ENCODE measurements at places on chromosomes 11 and 22. TPM values are rescaled to one million over a fixed set of nuclear protein-coding genes. Genes with fewer than 3 reads are reported as not detected.

MYO7A gene
- under 0.01 TPM for total RNA-seq

GRCh38 chr11:37532271-37532670, 934.2 kb upstream of the RAG2 start:
- no peak overlapping the region for H3K4me3 ChIP-seq
- H3K27ac ChIP-seq: no peak overlapping the region
- H3K4me1 ChIP-seq: no peaks in the 10 kb centered on the region
- H3K27me3 ChIP-seq: no peaks in the 10 kb centered on the region
- no peaks in the 10 kb centered on the region for H3K36me3 ChIP-seq

DNA sequence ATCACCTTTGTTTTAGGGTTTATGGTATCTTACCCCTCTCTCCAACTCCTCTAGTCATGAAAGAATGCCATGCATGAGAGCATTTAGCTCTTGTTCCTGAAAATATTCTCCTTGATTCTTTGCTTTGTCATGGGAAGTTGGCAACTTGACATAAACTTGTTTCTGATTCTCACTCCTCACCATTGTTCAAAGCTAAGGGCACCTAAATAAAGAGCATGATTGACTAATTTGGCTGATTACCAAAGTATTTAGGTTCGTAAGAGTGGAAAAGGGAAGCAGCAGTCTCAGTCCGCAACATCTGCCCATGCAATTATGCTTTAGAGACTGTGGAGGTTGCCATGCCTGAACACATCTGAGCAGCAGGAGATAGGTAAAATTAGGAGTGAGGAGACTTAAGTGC, 26.4 kb downstream of the OR52K1 start:
- H3K27me3 ChIP-seq: no peaks in the 10 kb centered on the region
- no peak overlapping the region for H3K27ac ChIP-seq
- no peak for DNase-seq
- no peak overlapping the region for H3K4me3 ChIP-seq

TSPO gene
- total RNA-seq: 297 TPM

SHANK2 gene
- total RNA-seq: 3.5 TPM

JHY gene
- total RNA-seq: 12.7 TPM

DNA sequence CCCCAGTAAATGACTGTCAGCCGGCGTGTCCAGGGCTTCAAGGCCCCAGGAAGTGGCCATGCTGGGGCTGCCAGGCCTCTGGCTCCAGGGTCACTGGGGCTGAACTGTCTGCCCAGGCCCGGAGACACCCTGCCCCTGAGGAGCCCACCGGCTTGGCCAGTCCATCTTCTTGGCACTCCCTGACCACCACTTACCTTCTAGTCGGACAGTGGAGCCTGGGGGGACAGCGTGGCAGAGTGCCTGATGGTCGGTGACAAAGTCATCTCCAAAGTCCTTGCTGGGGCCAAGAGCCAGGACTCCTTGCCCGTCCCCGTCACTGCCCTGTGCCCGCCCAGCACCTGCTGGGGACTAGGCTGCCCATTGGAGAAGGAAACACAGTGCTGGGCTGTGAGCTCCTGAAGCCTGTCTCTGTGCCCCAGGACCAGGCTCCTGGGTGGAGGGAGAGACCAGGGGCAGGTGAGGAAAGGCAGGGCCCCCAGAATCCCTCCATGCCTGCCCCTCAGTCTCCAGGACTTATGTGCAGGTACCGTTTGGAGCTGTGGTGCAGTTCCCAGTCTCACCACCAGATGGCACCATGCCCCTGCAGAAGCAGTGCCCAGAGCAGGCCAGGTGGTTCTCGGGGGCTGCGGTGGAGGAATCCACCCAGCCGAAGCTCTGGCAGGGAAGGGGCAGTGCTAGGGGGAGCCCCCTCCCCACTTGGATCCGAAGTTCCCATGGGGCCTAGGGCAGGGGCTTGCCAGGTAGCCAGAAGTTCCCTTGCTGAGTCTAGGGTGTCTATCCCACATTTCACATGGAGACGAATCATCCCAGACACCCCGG, 6.0 kb upstream of the CCDC188 start:
- peak; percentile 97 for DNase-seq
- H3K36me3 ChIP-seq: no peaks in the 10 kb centered on the region
- H3K4me1 ChIP-seq: peaks cover 3% of the 10 kb centered on the region
- H3K4me3 ChIP-seq: no peak overlapping the region
- H3K27me3 ChIP-seq: no peaks in the 10 kb centered on the region

DNA sequence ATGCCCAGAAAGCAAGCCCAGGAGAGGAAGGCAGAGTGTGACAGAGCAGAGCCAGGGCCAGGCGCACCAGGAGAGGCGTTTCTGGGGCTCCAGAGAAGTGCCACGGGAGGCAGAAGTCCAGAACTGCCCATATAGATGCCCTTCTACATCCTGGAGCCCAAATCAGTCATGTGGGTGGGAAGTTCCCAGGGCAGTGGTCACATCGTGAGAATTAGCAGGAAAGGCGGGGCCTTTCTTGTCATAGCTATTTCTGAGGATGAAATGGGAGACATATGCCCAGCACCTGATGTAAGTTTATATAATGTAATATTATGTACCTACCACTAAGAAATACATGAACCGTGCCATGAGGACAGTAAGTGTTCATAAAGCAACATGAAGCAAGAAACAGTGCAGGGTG, 13.1 kb downstream of the ZDHHC24 start:
- H3K36me3 ChIP-seq: peaks cover 7% of the 10 kb centered on the region
- H3K27me3 ChIP-seq: no peaks in the 10 kb centered on the region
- no peaks in the 10 kb centered on the region for H3K4me1 ChIP-seq
- DNase-seq: no peak
- H3K27ac ChIP-seq: no peak overlapping the region

- no peak overlapping the region for H3K4me3 ChIP-seq
- DNase-seq: no peak
- no peaks in the 10 kb centered on the region for H3K36me3 ChIP-seq
- no peaks in the 10 kb centered on the region for H3K4me1 ChIP-seq
- H3K27me3 ChIP-seq: peaks cover 15% of the 10 kb centered on the region
Measured at GRCh38 chr11:31996159-31996881, 94.6 kb upstream of the RCN1 start.

DNA sequence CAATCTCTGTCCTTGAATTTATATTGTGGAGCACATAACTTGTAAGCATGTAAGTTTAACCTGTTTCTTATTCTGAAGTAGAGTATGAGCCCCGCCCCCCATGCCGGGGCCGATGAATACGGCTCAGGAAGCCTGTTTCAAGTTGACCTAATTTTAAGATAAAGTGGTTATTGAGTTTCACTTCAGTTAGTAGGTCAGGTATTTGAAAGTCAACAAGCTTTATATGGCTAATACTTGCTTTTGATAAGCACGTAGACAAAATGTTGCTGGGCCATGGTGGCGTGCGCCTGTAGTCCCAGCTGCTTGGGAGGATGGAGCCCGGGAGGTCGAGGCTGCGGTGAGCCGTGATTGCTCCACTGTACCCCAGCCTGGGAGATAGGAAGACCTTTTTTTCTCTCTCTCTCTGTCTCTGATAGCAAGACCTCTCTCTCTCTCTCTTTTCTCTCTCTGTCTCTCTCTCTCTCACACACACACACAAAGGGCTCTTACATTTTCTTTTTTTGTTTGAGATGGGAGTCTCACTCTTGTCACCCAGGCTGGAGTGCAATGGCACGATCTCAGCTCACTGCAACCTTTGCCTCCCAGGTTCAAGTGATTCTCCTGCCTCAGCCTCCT, 14.4 kb downstream of the YWHAH start:
- no peak for DNase-seq
- H3K36me3 ChIP-seq: peaks cover 39% of the 10 kb centered on the region
- no peaks in the 10 kb centered on the region for H3K27me3 ChIP-seq

OR4B1 gene
- not detected for total RNA-seq

OR4C12 gene
- not detected for total RNA-seq

DNA sequence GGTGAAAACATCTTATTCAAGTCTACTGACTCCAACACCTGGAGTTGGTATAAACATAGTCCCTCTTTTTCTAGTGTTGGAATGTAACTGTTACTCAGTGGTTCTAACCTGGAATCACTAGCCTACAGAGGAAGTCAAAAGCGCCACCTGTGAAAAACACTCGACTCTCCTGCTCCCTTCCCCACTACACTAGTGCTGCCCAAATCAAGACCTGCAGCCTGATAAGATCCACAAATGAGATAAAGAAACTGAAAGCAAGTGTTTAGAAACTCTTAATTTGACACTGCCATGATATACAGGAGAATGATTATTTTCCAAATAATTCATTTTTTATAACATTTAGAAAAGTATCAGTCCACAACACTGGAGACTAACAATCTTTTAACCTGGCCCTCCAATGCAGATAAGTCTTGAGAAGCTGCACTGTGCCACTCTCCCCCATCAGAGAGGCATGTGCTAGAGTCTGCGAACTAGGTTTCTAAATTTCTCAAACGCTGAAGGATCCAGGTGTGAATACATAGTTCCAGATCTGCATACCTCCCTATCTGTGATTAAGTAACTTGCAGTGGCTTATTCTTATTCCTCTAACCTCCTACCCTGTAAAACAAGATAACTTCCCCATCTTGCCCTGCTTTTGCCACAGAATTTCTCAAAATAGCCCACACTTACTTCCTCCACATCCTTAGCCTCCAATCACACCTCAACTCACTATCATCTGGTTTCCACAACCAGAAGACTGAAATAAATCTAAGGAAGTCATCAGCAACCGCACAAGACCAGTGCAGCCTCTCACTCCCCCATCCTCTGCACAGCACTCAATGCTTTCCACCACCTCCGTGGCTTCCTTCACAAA, 88.1 kb downstream of the RRAS2 start:
- no peak overlapping the region for H3K4me3 ChIP-seq
- no peak for DNase-seq
- no peaks in the 10 kb centered on the region for H3K4me1 ChIP-seq
- H3K27me3 ChIP-seq: no peaks in the 10 kb centered on the region

DNA sequence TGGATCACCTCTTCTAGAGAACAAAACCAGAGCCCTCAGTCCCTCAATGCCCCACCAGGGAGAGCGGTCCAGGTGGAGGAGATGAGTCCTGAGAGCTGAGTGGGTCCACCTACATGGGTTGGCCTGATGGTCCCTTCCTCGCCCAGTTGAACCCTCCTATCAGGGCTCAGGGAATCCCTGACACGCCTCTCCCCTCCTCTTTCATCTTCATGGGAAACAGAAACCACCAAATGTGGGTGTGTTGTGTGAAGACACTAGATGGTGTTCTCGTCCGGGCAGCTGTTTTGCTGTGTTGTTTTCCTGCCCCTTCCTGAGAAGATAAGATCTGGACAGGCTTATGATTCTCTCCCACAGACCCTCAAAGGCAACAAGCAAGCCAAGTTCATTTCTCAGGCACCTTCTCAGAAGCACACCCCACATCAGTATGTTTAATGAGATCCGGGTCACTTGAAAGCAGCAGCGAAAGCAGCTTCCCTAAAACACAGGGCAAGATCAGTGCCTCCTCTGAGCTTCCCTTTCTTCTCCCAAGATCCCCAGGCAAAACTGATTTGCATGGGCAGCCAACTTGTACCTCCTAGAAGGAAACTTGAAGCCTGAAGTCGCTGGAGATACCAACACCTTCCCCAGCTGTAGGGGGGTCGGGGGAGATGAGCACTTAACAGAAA, 35.3 kb upstream of the POU2AF1 start:
- DNase-seq: no peak
- H3K27me3 ChIP-seq: peaks cover 3% of the 10 kb centered on the region
- no peak overlapping the region for H3K27ac ChIP-seq
- H3K36me3 ChIP-seq: no peaks in the 10 kb centered on the region
- no peaks in the 10 kb centered on the region for H3K4me1 ChIP-seq
- no peak overlapping the region for H3K4me3 ChIP-seq

DNA sequence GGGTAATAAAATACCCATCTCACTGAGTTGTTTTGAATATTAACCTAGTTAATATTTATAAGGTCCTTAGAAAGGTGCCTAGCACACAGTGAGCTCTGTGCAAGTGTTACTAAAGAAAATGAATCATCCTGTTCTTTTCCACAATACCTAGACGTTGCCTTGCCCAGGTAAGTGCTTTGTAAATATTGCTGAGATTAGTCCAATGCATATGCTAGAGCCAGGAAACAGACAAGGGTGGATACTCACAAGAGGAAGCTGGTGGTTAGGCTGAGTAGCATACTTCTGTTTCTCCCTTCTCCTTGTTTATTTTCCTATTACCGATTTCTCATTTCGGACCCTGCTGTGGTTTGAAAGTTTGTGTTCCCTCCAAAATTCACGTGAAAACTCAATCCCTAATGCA, 58.1 kb upstream of the BARX2 start:
- DNase-seq: no peak
- no peaks in the 10 kb centered on the region for H3K36me3 ChIP-seq
- H3K27ac ChIP-seq: no peak overlapping the region
- no peaks in the 10 kb centered on the region for H3K27me3 ChIP-seq
- H3K4me1 ChIP-seq: peaks cover 3% of the 10 kb centered on the region
- no peak overlapping the region for H3K4me3 ChIP-seq

DNA sequence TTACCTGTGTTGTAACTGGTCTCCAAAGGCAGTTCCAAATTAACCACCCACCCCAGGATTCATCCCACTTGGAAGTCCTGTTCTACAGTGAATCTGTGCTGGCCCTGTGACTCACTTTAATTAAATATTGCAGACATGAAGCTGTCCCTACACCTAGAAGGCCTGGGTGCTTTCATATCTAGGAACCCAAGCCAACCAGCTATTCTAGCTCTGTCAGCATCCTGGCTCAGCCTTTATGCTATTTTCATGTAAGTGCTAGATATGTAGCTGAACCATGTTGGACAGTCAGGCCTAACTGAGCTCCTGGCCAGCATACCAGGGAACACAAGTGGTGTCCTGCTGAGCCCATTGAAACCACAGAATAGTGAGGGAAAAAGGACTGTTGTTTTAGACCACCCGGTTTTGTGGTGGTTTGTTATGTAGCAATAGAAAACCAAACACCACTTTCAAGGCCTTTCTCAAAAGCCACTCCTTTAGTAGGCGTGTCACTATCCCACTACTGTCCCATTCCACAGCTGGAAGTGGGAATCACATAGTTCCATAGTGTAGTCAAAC, 30.3 kb downstream of the CNTF start:
- DNase-seq: no peak
- H3K36me3 ChIP-seq: no peaks in the 10 kb centered on the region
- H3K27me3 ChIP-seq: no peaks in the 10 kb centered on the region
- no peak overlapping the region for H3K27ac ChIP-seq
- no peaks in the 10 kb centered on the region for H3K4me1 ChIP-seq

DNA sequence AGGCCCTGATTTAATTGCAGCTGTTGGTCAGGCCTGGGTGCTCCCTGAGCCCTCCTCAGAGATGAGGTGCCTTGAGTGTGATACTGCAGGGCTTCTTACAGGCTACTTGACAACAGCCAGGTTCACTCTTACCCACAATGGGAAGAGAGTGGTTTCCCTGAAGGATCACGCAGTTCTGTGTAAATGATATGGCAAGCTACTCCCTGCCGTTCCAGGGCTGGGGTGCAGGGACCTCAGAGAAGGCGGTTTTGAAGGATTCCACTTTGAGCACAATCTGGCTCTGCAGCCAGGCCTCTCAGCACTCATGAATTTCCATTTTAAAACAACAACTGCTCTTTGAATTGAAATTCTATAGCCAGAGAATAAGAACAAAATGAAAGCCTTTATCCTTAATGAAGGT, 92.9 kb downstream of the SLC17A6 start:
- no peak for DNase-seq
- H3K36me3 ChIP-seq: no peaks in the 10 kb centered on the region
- H3K27ac ChIP-seq: no peak overlapping the region
- H3K4me1 ChIP-seq: no peaks in the 10 kb centered on the region
- no peak overlapping the region for H3K4me3 ChIP-seq

Measured in osteoblast (primary cell).